ENCODE measurements at places on chromosomes 12 and 14. TPM values are rescaled to one million over a fixed set of nuclear protein-coding genes. Genes with fewer than 3 reads are reported as not detected.

DDN gene
- 0.48 TPM for total RNA-seq

SMCO2 gene
- total RNA-seq, result 0.12 TPM

MMP19 gene
- 0.49 TPM for total RNA-seq

PRB3 gene
- total RNA-seq, result not detected

FOXG1 gene
- total RNA-seq, result 0.10 TPM

Data from A549 treated with GW870086 at 1 μM for 4 hours (cell line).